ENCODE measurements at places on chromosomes 2 and 18.

GRCh38 chr2:62071760-62072680, 123.9 kb upstream of the B3GNT2 start:
- no peak for DNase-seq

GRCh38 chr18:63679820-63680606, 18.3 kb upstream of the SERPINB3 start:
- peak; percentile 1 for DNase-seq

- DNase-seq, result peak; percentile 13
Observed at GRCh38 chr2:50401772-50402653, 629.9 kb downstream of the NRXN1 start.

DNA sequence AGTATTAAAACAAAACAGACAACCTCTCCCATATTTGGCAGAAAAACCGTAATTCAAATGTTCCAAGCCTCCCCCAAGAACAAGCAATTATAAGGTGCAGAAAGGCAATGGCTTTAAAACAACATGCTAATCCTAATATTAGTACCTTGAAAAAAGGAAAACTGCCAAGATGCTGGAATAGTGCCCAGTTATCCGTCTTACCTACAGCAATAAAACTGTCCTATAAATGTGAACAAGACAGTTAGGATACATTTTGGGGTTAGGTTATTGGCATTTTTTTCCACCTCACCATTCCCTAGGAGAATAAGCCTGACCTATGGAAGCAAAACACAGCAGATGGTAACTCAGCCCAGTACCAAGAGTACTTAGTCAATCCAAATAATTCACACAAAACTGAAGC, 83.2 kb downstream of the TCF4 start:
- DNase-seq, result no peak

- DNase-seq, result no peak
Observed at GRCh38 chr2:226531061-226531810, 268.4 kb downstream of the IRS1 start.

DNA sequence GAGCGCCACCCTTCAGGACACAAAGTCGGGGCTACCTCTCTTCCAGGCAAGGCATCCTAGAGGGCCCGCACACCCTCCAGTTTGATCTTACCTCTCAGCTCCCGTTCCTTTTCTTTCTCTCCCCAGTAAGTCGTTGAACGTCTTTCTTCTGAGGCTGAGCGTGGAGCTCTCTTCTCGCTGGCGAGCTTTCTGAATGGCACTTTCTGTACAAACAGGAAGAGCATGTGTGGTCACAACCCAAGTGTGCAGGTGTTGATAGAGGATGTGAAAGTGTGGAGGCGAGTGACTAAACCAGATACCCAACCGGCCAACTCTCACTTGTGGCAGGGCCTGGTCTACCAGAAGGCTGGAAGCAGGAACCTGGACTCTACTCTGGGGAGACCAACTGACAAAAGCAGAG, at the start of gene AFF3:
TSS of gene AFF3 (minus strand) at position 198 of the 400 bp plus-strand sequence. CDS start 38,136 bp downstream, outside the sequence.
- no peak for DNase-seq

GRCh38 chr18:69956665-69957620, 9.3 kb upstream of the CD226 start:
- no peak for DNase-seq

DNA sequence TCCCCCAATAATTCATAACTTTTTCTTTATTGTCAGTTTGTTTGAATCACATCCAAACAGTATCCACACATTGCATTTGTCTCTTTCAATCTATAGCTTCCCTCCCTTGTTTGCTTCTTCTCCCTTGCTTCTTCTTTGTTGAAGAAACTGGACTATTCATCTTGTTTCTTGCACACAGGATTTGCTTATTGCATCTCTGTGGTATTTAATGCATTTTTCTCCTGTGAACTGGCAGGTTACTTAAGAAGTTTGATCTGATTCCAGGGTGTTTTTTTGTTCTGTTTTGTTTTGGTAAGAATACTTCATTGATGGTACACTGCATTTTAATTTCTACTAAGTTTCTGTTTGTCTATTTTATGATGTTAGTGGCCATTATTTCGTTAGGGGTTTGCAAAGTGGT, 166.8 kb downstream of the CAMKMT start:
- no peak for DNase-seq

DNA sequence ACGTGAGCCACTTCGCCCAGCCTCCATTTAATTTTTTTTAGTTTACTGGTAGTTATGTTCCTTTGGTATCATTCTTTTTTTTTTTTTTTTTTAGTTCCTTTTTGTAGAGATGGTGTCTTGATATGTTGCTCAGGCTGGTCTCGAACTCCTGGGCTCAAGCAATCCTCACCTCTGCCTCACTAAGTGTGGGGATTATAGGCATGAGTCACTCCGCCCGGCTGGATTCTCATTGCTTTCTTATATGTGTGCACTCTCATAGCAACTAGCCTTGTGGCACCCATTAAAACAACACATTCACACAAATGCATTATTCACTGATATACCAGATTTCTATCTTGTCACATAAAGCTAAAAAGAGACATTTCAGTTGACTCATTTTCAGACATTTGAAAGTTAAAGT, 4.2 kb downstream of the TTC27 start:
- no peak for DNase-seq

- no peak for DNase-seq
Observed at GRCh38 chr2:120851116-120851773, 115.6 kb downstream of the GLI2 start.

DNA sequence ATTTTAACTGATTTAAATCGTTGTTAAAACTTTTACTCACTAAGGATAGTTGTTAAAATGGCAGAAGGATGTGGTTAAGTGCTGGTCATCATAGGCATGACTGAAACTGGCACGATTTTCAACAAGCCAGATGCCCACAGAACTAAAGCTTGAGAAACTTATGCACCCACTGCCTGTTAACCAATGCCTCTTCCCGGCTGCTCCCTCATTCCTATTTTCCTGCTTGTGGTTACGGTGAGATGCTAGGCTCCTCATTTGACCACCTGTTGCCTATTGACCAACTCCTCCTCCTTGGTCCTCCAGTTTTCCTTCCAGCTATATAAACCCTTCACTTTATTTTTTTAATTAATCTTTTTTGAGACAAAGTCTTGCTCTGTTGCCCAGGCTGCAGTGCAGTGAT, 238.7 kb downstream of the TFCP2L1 start:
- no peak for DNase-seq

GRCh38 chr2:214220251-214220650, 190.6 kb upstream of the VWC2L start:
- DNase-seq, result no peak

DNA sequence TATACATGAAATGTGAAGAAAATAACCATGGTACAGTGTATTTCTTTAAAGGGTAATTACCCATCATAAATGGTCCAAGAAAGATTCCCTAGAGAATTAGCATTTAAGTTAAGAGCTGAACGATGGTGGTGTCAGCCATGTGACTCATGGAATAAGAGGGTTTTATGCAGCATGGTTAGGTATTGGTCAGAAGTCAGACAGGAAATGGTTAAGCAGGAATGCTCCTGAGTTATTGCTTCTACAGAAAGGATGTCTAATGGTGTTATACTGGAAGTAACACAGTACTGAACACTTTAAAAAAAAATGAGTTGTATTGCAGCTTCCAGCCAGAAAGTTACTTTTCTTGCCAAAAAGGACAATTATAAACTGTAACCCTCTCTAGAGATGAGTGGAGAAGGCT, 72.7 kb upstream of the UBE2E3 start:
- DNase-seq, result no peak

GRCh38 chr2:86807468-86808275, 17.0 kb upstream of the CD8A start:
- peak; percentile 58 for DNase-seq

GRCh38 chr2:126885751-126886210, 12.9 kb upstream of the TEX51 start:
- no peak for DNase-seq
